ENCODE measurements at places on chromosomes 7 and 10.

DNA sequence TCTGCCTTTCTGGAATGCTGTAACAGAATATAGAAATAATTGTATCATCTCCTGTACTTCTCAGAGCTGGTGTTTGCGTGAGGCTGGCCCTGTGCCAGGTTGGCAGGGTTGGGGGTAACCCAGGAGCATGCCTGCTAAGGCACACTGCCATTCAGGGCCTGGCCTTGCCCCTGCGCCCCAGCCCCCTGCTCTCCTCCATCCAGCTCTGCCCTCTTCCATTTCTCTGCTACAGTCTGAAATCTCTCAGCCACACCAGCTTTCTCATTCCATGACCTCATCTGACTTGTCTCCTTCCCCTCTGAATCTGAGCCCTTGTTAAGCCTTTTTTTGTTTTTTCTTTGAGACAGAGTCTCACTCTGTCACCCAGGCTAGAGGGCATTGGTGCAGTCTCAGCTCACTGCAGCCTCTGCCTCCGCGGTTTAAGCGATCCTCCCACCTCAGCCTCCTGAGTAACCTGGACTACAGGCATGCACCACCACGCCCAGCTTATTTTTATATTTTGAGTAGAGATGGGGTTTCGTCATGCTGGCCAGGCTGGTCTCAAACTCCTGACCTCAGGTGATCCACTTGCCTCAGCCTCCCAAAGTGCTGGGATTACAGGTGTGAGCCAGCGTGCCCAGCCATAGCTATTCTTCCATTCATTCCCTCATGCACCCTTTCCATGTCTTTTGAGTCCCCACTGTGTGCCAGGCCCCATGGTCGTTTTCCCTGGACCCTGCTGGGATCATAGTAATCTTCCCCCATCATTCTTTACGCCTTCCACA lies 206.8 kb downstream of the CUX1 start:
- DNase-seq: no peak

GRCh38 chr7:85875398-85875797 lies 688.5 kb upstream of the SEMA3D start:
- no peak for DNase-seq

DNA sequence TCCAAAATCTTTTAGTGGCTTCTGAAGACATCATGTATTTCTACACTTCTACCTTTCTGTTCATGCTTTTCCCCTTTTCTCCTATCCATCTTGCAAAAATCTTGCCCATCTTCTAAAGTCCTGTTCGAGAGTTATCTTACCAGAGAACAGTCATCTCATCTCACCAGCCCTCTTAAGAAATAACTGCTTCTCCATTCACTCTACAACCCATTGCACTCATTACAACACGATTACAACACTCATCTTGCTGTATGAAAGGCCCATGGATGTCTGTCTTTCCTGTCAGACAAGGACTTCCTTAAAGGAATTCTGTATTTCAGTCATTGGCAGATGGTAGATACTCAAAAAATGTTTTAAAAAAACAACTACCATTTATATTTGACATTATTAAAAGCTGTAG lies 30.8 kb downstream of the ZNF438 start:
- DNase-seq: no peak

DNA sequence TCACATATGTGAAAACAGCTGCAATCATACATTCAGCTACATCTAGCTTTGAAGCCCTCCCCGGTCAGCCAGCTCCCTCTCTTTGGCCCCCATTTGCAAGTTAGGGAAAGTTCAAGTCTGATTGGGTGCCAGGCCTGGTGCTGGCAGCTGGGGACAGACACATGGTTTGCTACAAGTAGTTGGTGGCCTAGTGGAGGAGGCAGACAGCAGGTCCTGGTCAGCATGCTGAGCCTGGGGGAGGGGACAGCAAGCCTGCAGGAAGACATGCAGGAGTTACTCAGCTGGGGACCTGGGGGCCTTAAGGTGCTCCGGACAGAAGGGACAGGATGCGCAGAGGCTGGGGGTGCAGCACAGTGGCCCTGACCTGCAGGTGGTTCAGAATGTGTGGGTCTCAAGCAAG lies 956.9 kb upstream of the ZNF722 start:
- DNase-seq: no peak

DNA sequence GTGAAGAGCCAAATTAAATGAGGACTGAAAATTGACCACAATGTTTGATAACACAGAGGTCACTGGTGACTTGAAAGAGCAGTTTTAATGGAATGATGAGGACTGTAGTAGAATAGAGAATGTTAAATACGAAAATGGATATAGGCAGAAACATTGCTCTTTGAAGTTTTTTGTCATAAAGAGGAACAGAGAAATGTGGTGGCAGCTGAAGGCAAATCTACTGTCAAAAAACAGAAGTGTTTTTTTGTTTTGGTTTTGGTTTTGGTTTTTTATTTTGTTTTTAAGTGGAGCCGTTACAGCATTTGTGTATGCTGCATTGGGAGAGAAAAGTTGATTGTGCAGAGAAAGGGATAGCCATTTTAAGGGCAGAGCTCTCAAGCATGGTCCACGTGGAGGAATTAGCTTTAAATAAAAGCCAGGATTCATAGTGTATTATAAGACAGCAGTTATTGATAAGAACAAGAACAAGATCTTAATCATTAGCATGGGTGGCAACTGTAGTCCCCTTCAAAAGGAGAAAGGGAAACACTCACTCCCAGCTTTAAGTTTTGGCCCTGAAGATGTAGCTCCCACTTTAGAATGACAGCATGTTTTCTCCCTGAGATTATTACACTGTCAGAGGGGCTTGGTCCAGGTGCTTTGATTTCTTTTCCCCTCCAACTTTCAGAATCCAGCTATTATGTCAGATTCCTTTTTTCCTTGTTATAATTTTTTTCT lies 156.7 kb upstream of the BET1 start:
- DNase-seq: no peak

- DNase-seq: no peak
Observed at GRCh38 chr10:132951926-132952325, 9.6 kb upstream of the CFAP46 start.

GRCh38 chr7:143454091-143454680 lies 10.9 kb downstream of the TAS2R60 start:
- DNase-seq: no peak

- no peak for DNase-seq
Observed at GRCh38 chr10:112791447-112791846, 158.6 kb upstream of the TCF7L2 start.

GRCh38 chr7:120783721-120784120 lies 74.2 kb downstream of the TSPAN12 start:
- DNase-seq: no peak

- DNase-seq: no peak
Observed at GRCh38 chr7:89760690-89761089, 393.6 kb upstream of the STEAP1 start.

DNA sequence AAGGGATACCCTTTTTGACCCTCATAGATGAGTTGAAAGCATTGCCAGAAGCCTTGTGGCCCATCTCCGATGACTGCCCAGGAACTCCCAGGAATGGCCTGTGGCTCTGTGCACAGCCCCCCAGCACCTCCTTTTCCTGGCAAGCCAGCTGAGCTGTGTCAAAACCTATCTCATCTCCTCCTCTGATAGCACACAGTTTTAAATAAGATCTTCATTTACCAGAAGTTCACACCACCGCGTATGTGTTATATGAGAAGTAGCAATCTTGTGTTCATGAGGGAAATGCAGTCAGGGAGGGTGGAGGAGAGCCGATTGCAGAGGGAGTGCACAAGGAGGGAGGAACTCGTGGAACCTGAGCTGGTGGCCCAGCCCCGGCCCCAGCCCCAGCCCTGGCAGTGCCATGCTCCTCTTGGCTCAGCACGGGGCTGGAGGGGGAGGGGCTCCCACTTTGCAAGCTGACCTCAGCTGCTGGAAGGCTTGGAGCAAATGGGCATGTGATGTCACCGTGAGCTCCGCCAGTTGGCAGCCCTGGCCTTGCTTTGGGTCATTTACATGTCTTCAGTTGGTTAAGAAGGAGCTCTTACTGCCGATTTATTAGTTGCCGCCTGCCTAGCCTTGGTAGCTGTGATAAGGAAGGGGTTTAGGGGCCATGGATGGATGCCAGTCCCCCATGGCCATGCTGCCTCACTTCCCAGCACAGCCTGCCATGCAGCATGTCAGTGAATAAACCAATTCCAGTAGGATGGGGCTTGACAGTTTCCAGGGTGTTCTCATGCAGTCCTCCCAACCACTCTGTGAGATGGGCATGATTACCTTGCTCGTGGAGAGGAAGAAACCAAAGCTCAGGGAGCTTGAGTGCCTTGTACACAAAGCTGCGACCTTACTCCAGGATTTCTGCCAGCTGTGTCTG lies 20.0 kb downstream of the UNC5B start:
- peak; percentile 72 for DNase-seq

- peak; percentile 95 for DNase-seq
Observed at GRCh38 chr7:70512144-70512543, 619.8 kb upstream of the GALNT17 start.

- DNase-seq: no peak
Observed at GRCh38 chr10:121096617-121097431, 245.7 kb downstream of the WDR11 start.

DNA sequence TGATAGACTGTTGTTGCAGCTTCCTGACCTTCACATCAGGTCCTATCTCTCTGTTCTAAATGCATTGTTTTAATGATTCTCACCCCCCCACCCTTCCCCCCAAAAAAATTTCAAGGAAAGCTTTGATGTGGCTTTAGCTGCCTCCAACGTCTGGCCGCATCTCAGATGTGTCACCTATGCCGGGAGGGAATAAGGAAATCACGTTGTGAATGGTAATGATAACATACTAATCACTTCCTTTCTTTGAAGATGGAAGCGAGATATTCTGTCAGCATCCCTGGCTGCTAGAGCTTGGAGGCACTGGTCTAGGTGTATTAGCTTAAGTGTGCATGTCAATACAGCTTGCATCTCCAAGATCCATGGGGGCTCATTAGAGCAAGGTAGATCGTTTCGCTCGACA lies 89.6 kb downstream of the VTI1A start:
- no peak for DNase-seq

- DNase-seq: peak; percentile 34
Observed at GRCh38 chr7:131604841-131605279, 48.4 kb upstream of the PODXL start.

DNA sequence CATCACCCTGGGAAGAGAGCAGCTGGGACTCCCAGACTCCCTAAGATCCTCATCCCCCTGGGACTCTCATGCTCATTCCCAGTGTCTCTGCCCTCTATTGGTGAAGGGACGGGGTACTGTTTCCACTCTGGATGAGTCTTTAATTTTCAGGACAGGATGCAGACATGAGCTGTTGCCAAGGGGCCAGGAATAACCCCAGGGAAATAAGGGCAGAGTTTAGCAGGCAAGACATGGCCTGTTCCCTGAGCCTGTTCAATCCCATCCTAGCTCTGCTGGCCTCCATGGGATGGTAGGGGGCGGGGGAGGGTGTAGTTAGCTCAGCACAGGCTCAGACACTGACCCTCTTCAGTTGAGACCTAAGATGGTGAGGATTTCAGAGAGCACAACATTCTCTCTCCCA lies 14.0 kb downstream of the C10orf105 start:
- DNase-seq: no peak

GRCh38 chr7:136326045-136326609 lies 349.0 kb upstream of the MTPN start:
- DNase-seq: peak; percentile 52

- DNase-seq: no peak
Observed at GRCh38 chr7:27600247-27600646, 62.4 kb downstream of the HIBADH start.

- no peak for DNase-seq
Observed at GRCh38 chr7:92589056-92589455, 1.1 kb downstream of the FAM133B start.

DNA sequence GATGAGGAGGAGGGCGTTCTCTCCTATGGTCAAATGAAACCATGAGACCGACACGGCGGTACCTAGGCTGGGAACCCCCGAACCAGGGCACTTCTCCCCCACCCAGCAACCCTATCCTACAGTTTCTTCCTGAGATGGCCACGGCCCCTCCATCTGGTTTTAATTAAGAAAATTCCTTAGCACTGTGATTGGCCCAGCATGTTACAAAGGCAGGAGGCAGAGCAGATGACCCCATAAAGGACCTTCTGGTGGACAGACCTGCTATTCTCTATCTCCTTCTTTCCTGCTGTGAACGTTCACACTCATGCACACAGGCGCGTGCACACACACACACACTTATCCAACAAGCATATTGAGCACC lies 129.4 kb downstream of the RGS10 start:
- no peak for DNase-seq

Measured in DMS79 treated with DMSO at 0.1 percent for 48 hours (cell line).